ENCODE measurements at places on chromosomes 11 and 22.

- no peak for DNase-seq
Observed at GRCh38 chr11:123174196-123175183, 20.6 kb downstream of the CLMP start.

DNA sequence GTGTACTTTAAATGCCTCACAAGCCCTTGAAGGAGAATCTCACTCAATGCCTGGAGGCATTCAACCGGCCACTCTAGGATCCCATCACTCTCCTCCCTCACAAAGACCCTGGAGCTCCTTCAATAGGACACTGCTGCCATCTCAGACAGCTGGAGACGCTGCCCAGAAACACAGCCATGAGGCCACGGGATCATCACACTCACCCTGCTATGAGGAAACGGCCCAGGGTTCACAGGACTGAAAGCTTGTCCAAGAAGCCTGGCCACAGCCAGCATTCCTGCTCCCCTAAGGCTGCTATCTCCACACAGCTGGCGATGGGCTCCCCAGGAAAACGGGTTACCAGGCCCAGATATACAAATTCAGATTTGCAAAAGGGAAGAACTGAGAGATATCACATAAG is 13.2 kb downstream of the CARS1 start:
- no peak for DNase-seq

DNA sequence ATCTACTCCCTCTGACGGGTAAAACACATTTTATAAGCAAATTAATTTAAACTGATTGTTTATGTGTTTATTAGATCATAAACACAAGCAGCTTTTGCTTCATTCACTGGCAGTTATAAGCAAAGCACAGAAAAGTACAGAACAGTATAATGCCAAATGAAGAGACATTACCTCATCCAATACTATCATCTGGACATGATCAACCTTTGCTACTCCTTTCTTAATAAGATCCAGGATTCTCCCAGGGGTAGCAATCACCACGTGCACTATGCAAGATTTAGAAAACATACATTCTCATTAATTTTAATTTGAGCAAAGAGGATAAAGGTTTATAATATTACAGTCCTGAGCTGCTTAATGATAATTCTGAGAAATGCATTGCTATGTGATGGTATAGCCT is 27.9 kb downstream of the DDX6 start:
- no peak for DNase-seq

- no peak for DNase-seq
Observed at GRCh38 chr11:2393941-2394817, 6.4 kb upstream of the TSSC4 start.

GRCh38 chr22:50190941-50191741 is 5.4 kb downstream of the TRABD start:
- peak; percentile 52 for DNase-seq

DNA sequence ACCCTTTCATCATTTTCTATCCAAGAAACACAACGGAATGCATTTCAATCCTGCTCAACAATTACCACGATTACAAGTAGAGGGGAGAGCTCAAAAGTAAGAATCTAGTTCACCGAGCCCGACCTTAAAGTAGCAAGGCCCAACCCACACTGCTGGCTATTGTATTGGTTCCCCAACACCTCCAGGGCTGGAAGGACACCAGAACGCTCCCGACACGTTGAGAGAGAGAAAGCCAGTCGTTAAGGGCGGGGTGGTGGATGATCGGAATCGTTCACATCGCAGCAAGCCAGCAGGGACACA is 690 bp downstream of the CKAP5 start:
- DNase-seq = no peak

- no peak for DNase-seq
Observed at GRCh38 chr22:45284705-45285262, at the start of gene UPK3A. TSS of gene UPK3A (plus strand) at chr22:45284949. CDS start at chr22:45285014, 65 bp downstream.

GRCh38 chr22:36445158-36445668 is 36.2 kb downstream of the TXN2 start:
- DNase-seq = no peak
